ENCODE measurements at places on chromosomes 6 and 20.
A peak's percentile ranks its signal among the peaks of the same experiment; 100 is the strongest.

- DNase-seq = peak; percentile 83
Measured at GRCh38 chr6:18978337-18979128, 591.4 kb downstream of the RNF144B start.

DNA sequence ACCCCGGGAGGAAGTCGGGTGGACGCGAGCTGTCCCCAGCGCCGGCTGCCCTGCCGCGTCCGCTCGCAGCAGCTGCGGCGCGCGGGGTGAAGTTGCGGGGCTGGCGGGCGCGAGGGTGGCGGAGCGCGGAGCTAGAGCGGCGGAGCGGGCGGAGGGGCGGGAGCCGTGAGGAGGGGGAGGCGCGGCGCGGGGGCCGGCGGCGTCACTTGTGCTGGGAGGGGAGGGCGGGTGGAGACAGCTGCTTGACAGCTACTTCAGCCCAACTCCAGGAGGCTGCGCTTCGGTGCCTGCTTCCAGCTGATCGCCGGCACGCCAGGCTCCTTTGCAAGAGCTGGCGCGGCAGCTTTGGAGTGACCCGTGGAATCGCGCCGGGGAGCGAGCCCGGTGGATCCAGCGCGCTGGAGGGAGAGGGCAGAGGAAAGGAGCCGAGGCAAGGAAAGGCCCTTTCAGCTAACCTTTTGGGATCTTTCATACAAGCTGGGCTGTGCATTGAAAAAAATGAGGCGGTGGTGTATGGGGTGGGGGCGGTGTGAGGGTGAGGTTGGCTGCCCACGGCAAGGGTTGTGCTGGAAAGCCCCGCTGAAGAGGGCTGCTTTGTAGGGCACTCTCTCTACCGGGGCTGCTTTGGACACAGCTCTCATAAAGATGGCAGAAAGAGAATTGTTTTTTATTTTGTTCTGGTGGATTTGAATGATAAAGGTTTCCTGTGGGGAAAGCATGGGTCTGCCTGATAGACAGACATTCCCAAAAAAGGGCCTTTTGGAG is 24.6 kb downstream of the RIPOR2 start:
- DNase-seq = peak; percentile 33

GRCh38 chr6:134420614-134421181 is 102.8 kb upstream of the SGK1 start:
- peak; percentile 93 for DNase-seq

GRCh38 chr6:21033575-21034026 is 499.3 kb downstream of the CDKAL1 start:
- peak; percentile 45 for DNase-seq
